ENCODE measurements at places on chromosomes 4 and X.

- no peak for DNase-seq
Measured at GRCh38 chrX:41095908-41096307, 10.7 kb downstream of the USP9X start.

DNA sequence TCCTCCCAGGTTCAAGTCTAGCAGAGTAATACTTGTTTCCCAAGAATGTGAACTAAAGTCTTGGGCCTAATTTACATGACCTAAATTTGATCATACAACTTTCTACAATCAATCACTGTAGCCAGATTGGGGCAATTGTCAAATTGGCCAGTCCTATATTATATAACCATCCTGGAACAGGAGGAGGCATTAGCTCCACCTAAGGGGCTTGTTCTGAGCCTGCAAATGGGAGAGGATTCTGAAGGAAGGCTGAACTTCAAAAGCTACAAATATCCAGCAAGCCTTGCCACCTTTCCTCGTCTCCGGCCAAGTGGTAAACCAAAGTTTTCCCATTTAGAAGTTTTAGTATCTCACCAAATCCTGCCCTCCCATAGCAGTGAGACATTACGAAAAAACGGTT, 1289.6 kb upstream of the TENM3 start:
- DNase-seq: no peak

- no peak for DNase-seq
Measured at GRCh38 chrX:120426599-120426998, 42.5 kb downstream of the LAMP2 start.

DNA sequence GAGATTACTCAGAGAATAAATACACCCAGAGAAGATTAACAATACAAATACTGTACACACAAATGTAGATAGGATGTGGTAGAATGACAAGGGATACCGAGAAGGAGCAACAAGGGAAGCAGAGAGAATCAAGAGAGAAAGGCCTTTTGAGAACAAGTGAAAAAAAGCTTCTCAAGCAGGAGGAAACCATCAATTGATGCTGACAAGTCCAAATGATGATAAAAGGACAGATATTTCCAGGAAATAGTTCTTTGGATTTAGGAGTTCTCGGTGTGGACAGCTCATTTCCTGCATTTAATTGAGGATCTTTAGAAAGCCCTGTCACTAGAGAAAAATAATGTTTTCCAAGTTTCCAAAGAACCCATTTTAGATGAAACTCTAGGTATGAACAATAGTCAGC, 48.1 kb downstream of the NPY5R start:
- no peak for DNase-seq
